ENCODE measurements at places on chromosomes 16 and 17.

- DNase-seq, result no peak
Measured at GRCh38 chr16:57753448-57754353, 18.1 kb downstream of the KATNB1 start.

GRCh38 chr17:70405492-70406220 lies 236.3 kb downstream of the KCNJ2 start:
- peak; percentile 15 for DNase-seq

- no peak for DNase-seq
Measured at GRCh38 chr16:29790949-29791844, 646 bp downstream of the KIF22 start.

- DNase-seq, result peak; percentile 16
Measured at GRCh38 chr16:85856079-85856478, 42.9 kb upstream of the IRF8 start.

GRCh38 chr16:46843898-46844642 lies 13.1 kb upstream of the C16orf87 start:
- peak; percentile 11 for DNase-seq

GRCh38 chr16:75570396-75571065 lies 4.4 kb downstream of the GABARAPL2 start:
- DNase-seq, result no peak

DNA sequence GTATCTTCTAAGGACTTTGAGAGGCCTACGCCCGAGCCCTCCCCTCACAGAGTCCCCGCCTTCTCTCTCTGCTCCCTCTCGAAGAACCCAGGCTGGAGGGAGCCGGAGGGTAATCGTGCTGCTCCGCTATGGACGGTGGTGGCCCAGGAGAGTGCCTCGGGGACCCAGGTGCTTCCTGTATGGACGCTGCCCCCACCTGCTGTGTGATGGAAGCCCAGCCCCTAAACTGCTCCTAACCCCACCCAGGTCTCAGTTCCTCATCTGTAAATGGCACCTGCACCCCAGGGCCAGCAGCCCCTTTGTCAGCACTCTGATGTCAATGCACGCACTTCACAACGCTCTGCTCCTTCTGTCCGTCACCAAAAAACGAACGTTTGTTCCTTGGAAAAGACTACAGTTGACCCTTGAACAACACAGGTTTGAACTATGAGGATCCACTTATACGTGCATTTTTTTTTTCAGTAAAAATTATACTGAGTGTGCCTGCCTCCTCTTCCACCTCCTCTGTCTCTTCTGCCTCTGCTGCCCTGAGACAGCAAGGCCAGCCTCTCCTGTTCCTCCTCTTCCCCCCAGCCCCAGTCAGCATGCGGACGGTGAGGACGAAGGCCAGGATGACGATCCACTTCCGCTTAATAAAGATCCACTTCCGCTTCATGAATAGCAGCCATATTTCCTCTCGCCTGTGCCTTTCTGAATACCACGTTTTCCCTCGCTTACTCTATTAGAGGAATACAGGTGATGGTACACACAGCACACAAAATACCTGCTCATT lies 118.3 kb downstream of the BANP start:
- no peak for DNase-seq
